ENCODE measurements at places on chromosomes 2 and 18.

DNA sequence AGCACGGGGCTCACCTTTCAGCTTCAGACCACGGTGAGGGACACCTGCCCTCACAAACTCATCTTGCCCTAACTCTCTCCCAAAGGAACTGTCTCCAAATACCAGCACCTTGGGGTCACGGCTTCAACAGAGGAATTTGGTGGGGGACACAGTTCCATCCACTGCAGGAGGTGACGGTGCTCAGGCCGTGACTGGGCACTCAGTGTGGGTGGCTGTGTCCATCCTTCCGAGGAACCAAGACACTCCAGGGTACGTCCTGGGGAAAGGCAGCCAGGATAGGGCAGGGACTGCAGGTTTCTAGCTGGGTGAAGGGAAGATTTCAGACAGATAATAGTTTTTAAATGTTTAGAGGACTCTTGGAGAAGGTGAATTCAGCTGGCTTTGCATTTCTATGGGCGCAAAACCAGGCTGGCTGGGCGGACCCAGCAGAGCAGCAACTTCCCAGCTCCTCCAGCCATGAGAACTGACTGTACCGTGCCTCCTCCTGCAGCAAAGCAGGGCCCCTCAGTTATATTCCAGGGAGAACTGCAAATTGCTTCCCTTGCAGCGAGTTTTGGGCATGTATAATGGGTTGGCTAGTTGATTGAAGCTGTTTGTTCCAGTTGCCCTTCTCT is 23.9 kb upstream of the ALLC start:
- DNase-seq = no peak

DNA sequence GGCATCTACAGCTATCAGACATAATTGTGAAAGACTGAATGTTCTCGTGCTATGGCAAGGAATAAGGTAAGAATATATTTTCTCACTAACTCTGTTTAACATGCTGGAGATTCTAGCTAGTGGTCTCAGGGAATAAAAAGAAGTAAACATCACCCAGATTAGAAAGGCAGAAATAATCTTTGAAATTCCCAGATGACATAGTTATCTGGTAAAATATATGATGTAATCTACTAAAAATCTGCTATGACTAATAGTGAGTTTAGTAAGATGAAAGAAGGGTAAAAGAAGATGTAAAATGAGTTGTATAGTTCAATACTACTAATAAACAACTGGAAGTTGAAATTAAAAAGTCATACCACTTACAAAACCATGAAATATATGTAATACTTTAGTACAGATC is 134.2 kb downstream of the DSC3 start:
- no peak for DNase-seq

DNA sequence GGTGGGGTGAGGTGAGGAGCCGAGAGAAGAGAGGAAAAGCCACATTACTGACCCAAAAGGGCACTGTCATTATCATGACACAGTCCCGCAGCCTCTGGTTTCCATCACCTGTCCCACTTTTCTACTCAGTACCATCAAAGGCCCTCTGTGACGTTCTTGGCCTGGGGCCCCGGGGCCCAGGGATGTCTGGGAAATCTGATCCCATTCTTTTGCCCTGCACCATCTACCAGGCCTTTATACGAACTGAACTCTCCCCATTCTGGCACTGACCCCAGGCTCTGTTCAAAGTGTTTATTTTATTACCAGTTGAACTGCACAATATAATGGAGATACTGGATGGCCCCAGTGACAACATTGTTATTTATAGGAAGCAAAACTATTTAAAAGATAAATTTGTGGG is 89.1 kb downstream of the COL6A3 start:
- no peak for DNase-seq

DNA sequence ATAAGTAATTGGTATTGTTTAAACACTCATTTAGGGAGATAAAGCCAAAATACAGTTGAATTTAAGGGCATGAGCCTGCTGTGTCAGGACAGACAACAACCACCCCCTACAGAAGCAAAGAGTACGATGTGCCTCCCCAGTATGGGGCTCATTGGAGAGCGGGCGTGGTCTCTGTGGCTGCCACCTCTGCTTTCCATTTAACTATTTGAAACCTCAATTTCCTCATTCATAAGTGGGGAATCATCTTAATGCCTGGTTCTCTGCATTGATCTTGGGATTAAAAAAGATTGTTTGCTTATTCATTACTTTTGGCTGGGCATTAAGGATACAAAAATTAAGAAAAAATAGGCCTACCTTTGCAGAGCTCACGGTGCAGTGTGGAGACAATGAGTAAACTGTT is 21.4 kb downstream of the KCNS3 start:
- DNase-seq = no peak

DNA sequence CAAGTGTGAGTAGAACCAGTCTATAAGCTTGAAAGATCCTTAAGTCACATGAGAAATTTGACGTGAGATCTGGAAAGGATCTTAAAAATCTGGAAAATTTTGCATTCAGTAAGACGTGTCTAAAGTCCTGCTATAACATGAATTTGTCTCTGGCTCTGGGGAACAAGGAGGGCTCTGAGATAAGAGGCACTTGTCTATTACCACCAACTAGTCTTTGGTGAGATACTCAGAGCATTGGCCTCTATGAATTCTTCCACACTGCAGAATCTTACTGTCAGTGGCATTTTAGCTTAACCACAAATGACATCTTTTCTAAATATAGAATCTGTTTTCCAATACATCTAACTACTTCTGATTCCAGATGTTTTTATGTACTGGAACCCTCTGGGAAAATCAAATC is 1504.5 kb downstream of the DPP10 start:
- DNase-seq = no peak

GRCh38 chr2:119419803-119420508 is 11.7 kb upstream of the TMEM37 start:
- DNase-seq = no peak

GRCh38 chr18:49520661-49521145 is 33.7 kb upstream of the C18orf32 start:
- no peak for DNase-seq
